ENCODE measurements at places on chromosomes 2 and 18.
A peak's percentile ranks its signal among the peaks of the same experiment; 100 is the strongest.

- no peak for DNase-seq
Observed at GRCh38 chr18:25057491-25058050, 294.4 kb downstream of the ZNF521 start.

DNA sequence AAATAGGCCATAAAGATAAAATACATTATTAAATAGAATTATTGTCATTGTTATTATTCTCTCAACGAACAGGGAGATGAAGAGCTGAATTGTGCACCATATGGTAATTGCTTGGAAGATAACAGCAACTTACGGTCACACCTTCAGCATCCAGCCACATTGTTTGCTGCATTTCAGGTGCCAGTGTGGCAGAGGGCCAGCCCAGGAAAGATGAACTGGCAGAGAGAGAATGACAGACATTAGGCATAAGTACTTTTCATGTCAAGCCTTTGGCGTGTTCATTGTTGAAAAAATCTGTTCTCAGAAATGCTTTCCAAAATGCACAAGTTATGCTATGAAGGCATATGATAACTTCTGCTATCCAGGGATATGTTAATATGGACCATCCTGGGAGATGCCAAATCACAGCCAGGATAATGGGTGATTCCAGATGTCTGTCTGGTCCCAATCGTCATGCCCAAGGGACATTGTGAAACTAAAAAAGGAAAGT is 748.6 kb upstream of the PIK3C3 start:
- no peak for DNase-seq

DNA sequence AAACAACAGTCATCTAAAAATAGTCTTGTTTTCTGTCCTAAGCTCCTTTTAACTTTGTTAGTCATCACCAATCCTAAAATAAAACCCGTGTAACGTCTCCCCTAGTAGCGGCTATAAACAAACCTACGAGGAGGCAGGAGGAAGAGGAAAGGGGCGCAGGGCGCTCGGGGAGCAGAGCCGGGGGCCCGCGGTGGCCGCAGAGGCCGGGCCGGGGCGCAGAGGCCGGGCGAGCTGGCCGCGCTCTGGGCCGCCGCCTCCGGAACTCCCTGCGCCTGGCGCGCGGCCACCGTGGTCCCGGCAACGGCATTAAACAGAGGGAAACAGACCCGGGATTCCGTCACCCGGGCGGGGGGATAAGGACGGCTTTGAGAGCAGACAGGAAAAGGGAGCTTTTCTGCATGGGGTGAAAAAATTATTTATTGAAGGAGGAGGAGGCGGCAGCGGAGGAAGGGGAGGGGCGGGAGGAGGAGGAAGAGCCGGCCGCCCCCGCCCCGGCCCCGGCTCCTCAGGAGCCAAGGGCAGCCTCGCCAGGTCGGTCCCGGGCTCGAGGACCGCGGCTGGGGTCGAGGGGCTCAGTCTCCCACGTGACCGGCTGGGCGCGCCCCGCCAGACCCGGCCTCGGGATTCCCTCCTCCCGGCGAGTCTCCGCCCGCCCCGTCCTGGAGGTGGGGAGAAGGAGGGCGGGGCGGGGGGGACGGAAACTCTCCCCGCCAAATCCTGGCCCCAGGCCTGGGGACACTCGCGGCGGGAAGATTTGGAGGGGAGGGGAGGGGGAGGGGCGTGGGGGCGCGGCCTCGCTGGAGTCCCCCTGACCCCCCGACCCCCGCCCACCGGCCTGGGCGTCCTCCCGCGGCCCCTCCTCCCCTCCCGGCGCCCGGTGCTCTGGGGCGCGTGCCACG is 1.8 kb upstream of the NFATC1 start:
- DNase-seq: peak; percentile 24

GRCh38 chr2:168678153-168678853 is 124.1 kb upstream of the NOSTRIN start:
- no peak for DNase-seq

DNA sequence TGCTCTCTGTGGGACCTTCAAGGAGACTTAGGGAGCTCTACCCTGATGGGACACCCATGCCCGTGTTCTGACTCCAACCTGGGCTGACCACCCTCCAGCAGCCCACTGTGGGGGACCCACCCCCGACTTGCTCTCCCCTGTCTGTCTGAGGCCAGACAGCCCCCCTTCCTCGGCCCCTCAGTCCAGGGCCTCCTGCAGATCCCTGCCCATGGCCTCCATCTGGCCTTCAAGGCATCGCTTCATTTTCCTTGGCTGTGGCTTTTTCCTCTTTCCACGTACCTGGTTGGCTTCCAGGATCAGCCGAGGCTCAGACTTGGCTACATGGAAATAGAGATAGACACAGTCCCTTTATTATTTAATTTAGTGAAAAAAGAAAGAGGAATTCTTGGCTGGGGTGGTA is 290.0 kb downstream of the CYP26B1 start:
- no peak for DNase-seq

- DNase-seq: no peak
Observed at GRCh38 chr2:71360434-71360975, 28.9 kb downstream of the ZNF638 start.

- no peak for DNase-seq
Observed at GRCh38 chr2:138071720-138072719, 107.7 kb downstream of the HNMT start.

GRCh38 chr2:111990856-111991255 is 64.2 kb upstream of the TMEM87B start:
- DNase-seq: no peak

DNA sequence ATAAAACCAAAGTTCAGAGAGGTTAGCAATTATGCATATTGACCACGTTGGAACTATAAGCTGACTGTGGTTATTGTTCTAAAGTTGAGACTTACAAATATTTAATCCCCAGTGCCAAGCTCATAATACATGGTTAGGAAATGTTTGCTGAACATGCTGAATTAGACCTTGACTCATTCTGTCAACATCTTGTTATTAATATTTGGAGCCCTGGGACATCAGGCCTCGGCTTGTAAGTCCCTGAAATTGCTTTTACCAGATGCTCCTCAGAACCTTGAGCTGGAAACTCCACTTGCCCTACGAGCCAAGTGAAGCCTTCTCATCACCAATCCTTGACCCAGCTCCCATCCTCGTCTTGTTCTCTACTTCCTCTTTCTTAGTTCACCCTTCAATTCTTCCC is 21.2 kb downstream of the DYNAP start:
- no peak for DNase-seq

GRCh38 chr18:25231327-25231691 is 120.7 kb downstream of the ZNF521 start:
- DNase-seq: no peak

DNA sequence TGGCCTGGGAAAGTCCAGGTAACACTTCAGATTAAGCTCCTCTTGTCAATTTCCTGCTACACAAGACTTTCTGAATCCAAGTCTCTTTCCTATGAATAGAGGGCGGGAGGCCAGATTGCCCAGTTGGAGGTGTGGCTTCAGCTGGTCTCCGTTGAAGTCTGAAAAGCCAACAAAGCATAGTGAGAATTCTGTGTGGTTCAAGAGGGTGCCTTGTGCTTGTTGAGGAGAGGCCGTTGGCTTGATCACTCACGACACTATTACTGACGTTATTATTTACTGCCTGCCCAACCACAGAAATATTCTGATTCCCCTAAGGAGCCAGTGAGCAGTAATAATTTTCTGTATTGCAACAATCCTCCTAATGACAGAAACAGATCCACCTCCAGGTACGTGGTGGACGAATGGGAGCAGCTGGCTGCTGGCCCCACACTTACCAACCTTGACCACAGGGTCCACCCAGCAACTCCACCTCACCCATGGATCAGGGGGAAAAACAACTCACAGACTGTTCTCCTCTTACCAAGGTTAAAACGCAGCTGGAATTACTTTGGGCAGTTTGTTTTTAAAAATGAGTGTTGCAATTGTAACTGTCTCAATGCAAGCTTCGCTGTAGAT is 21.9 kb downstream of the NRP2 start:
- no peak for DNase-seq

GRCh38 chr2:181037922-181038321 is 57.5 kb downstream of the UBE2E3 start:
- no peak for DNase-seq

GRCh38 chr2:190649798-190650390 is 1.0 kb downstream of the NAB1 start:
- no peak for DNase-seq

DNA sequence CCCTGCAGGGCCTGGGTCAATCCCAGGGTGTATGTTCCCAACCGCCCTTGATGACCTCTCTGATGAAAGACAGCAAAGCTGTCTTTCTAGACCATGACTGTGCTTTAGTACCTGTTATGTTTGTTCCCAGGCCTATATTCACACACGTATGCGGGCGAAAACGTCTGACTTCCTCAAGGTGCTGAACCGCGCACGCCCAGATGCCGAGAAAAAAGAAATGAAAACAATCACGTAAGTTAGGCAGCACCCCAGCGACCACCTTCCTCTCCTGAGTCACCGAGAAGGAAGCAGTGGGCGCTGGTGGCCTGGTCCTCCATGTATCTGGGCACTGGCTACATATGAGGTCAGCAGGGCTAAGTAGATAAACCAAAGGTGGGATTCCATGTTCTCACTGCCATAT is 11.1 kb upstream of the GPBAR1 start:
- no peak for DNase-seq

Measured in effector CD8-positive, alpha-beta T cell (primary cell).